CD4-positive, alpha-beta T cell treated with Interleukin-4 for 4 hours (primary cell): ENCODE measurements at places on chromosomes 4 and X.
A peak's percentile ranks its signal among the peaks of the same experiment; 100 is the strongest.

DNA sequence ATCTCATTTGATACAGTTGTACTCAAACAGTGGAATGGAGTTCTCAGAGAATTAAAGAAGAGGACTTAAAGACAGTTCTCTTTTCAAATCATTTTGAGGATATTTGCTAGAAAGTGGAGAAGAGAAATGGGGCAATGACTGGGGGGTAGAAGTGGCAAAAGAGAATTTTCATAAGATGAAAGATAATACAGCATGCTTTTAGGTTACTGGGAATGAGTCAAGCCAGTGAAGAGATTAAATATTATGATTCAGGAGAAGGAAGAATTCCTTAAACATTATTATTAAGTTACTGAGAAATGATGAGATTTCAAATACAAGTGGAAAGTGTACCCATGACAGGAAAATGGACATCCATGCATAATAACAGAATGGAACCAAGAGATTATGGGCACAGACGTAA is 219.0 kb upstream of the DKK2 start:
- no peak for DNase-seq

- DNase-seq = no peak
Observed at GRCh38 chr4:123632693-123633030, 236.1 kb downstream of the SPRY1 start.

GRCh38 chr4:183241322-183241640 is 78.8 kb downstream of the CLDN22 start:
- DNase-seq = no peak

DNA sequence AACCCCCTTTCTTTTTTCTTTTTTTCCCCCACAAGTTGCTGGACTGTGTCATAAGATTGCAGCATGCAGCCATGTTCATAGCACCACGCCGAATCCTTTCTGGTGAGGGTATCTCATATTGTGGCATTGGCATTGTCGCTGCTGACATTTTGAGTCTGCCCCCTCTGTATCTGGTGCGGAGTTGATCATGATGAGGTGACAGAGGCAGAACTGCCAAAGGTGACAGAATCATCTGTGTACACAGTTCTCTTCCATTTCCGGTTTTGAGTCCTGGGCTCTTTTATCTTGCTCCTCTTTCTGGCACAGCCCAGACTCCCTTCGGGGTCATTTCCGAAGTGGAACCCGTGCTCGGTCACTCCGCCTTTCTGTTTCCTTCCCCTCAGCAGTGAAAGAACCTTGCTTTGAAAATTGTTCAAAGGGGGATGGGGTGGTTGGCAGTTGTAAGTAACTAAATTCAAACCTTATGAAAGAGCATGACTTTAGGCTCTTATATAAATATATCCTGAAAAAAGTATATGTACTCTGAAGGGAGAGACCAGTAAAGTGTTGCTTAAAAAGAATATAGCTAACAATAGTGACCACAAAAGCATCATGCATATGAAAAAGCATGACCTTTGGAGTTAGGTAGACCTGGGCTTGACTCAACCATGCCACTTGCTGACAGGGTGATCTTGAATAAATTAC is 55.0 kb upstream of the BMP2K start:
- DNase-seq = peak; percentile 8

DNA sequence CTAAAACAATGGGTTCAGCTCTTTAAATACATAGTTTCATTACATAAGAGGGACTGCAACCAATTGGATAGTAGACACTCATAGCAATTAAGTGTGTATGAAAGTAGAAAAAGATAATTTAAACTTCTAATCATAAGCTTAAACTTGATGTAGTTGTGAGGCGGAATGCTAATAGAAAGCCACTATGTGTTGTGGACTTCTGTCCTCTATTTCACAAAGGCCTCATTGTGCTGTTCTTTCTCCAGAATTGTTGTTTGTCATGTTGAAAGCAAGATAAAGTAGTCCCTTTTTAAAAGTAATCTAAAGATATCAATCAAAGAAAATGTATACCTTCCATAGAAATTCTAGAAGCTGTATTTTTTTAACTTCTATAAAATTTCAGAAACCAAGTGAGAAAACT is 329.4 kb downstream of the KLHL4 start:
- DNase-seq = no peak

- no peak for DNase-seq
Observed at GRCh38 chr4:159141193-159141592, 38.3 kb downstream of the RAPGEF2 start.

GRCh38 chrX:100381619-100382018 is 28.5 kb downstream of the PCDH19 start:
- no peak for DNase-seq

- no peak for DNase-seq
Observed at GRCh38 chr4:8280876-8281440, 11.4 kb downstream of the HTRA3 start.

DNA sequence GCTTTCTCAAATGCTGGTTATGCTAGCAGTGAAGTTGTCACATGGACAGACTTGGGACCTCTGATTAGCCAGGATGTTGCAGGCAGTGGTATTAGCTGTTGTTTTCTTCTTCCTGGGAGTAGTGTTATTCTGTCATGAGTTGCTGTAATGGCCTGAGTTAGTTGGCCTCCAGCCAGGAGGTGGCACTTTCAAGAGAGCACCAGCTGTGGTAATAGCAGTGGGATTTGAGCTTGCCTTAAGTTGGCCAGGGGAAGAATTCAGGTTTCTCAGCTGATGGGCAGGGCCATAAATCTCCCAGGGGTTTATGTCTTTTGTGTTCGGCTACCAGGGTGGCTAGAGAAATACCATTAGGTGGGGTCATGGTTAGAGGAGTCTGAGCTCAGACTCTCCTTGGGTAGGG is 132.6 kb downstream of the GLUD2 start:
- DNase-seq = no peak

GRCh38 chrX:112997991-112998390 is 157.4 kb upstream of the AMOT start:
- DNase-seq = no peak

DNA sequence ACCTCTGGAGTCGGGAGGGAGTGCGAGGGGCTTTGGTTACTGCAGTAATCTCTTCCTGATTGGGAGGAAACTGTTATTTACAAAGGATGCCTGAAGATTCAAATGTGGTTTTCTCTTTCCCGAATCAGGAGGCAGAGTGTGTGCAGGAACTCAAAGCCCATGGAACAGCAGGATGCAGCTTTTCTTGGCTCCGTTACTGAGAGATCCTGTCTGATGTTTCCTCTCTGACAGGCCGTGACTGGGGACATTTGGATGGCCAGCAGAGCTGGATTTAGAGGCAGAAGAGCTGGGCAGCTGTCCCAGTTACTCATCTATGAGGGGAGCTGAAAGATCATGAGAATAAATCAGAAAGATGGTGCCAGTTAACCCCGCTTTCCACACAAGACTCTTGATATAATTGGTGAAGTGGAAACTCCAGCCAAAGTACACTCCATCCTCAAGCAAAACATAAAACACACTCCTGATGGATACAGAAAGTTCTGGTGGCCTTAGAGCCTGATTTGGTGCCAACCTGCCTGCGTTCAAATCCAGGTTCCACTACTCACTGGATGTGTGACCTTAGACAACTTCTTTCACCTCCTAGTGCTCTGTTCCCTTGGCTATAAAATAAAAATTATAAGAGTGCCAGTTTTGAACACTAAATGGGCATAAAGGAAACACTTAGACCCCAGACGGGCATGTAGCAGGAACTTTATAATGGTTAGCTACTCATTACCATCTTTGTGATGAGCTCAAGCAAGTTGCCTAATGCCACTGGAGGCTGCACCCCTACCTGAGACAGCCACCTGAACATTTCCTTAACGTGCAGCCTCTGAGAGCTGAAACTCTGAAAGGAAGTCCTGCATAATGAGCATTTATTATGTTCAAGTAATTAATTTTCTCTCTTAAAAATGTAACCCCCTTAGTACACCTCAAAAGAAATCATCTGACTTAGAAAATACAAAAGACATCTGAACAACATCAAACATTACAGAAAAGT is 349.0 kb upstream of the GATB start:
- no peak for DNase-seq

DNA sequence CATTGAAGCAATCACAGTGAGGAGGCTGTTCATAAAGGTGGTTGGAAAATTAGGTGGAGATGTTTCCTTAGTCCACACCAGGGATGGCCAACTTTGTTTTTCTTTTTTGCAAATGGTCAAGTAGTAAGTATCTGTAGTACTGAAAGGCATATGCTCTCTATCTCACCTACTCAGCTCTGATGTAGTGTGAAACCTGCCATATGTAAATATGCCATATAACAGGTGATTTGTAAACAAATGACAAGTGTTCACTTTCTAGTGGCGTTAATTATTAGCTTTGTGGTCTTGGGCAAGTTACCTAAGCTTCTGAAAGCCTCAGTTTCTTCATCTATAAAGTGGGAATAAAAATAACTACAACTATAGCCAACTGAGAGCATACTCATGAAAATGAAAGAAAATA is 421.4 kb upstream of the LCORL start:
- DNase-seq = no peak

GRCh38 chrX:101080326-101081124 is 1.8 kb downstream of the TMEM35A start:
- DNase-seq = no peak

- no peak for DNase-seq
Observed at GRCh38 chrX:30219372-30219771, 4.0 kb downstream of the MAGEB2 start.

- DNase-seq = no peak
Observed at GRCh38 chr4:93767917-93768316, 60.6 kb upstream of the ATOH1 start.

- DNase-seq = no peak
Observed at GRCh38 chrX:152735860-152736511, 2.4 kb downstream of the MAGEA12 start.

DNA sequence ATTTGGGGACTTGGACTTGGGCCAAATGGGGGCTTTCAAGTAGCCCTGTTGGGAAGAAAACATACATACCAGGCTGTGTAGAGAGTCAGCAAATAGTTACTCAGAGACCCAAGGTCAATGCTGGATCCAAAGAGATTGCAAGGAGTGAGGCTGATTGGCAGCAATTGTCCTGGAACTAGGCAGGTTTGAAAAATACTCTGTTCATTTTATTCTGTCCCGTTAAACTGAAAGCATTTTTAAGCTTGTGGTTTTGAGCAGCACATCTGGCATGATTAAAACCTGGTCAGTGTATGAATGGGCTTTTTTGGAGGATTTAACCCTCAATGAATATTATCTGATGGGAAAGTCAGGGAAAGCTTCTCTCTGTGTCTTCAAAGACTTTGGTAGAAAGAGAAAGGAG is 294.3 kb upstream of the BOD1L1 start:
- no peak for DNase-seq

- DNase-seq = no peak
Observed at GRCh38 chr4:53281438-53281837, 84.4 kb downstream of the SCFD2 start.

GRCh38 chr4:165201806-165202205 is 5.6 kb upstream of the KLHL2 start:
- DNase-seq = no peak

- no peak for DNase-seq
Observed at GRCh38 chr4:15240764-15241163, 187.1 kb upstream of the C1QTNF7 start.

DNA sequence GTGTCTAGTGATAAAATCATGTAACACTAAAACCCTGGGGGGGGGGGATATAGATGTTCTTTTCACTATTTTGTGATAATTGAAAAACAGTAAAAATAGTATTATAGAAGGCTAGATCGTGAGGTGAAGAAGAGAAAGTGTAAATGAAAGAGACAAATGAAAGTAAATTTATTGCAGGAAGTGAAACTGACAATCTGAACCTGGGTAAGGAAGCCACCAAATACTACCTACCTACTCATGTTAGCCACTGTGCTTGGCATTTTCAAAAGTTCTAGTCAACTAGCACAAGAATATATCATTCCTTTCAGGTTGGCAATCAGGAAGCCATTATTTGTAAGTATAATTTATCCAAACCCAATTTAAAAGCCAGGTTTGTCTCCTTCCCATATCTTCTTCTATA is 1366.1 kb downstream of the FAM133A start:
- no peak for DNase-seq

DNA sequence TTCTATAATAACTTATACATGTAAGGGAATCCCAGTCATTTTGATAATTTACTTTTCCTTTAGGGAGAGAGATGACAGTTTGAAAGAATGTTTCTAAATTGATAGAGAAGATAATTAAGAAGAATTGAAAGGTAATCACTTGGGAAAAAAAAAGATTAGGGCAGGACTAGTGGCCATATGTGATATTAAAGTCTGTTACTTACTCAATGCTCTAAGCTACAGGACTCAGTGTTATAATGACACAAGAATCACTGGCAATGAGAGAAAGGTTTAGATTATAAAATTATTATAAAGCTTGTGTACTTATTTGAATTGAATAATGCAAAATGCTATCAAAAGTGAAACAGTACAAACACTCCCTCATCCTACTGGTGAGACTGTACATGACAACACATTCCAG is 265.3 kb downstream of the BANK1 start:
- no peak for DNase-seq

DNA sequence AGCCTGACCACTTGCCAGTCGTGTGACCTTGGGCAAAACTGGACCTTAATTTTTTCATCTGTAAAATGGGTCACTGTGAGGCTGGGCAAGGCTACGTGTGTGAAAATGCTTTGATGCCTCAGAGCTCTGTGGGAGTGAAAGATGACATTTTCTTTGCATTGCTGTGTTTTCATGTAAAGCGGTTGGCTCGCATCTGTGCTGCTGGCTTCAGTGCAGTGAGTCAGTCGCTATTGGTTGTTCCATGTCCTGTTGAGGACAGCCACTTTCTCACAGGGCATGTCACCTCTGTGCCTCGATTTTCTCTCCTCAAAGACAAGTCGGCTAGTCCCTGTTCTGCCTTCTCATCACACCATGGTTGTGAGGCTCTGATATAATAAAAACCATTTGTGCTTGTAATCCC is 4.4 kb downstream of the MTMR1 start:
- DNase-seq = no peak

DNA sequence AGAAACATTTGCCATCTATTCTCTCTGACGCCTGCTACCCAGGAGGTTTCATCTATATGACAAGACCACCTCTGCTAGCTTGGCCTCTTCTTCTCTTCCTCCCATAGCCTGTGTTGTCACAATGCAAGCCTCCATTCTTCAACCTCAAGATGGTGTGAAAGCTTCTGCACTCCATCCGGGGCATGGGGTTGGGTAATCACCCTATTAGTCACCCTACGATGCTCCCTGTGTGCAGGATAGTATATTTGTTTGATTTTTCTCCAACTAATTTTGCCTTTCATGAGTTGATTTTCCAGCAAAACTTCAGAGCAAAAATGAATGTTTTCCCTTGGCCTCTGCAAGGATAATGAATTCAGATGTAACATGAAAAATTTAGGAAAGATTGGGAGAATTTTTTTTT is 128.0 kb upstream of the STS start:
- no peak for DNase-seq

- no peak for DNase-seq
Observed at GRCh38 chr4:53863736-53864365, 200.6 kb downstream of the CHIC2 start.
